ENCODE measurements at places on chromosomes 7 and 10. TPM values are rescaled to one million over a fixed set of nuclear protein-coding genes. Genes with fewer than 3 reads are reported as not detected.
A peak's percentile ranks its signal among the peaks of the same experiment; 100 is the strongest.

GRCh38 chr10:102352066-102352715, 43.3 kb upstream of the NFKB2 start:
- H3K27ac ChIP-seq, result no peak overlapping the region
- peak; percentile 49 for DNase-seq
- peaks cover 4% of the 10 kb centered on the region for H3K4me1 ChIP-seq
- H3K36me3 ChIP-seq, result peaks cover 22% of the 10 kb centered on the region
- no peak overlapping the region for H3K4me3 ChIP-seq

DNA sequence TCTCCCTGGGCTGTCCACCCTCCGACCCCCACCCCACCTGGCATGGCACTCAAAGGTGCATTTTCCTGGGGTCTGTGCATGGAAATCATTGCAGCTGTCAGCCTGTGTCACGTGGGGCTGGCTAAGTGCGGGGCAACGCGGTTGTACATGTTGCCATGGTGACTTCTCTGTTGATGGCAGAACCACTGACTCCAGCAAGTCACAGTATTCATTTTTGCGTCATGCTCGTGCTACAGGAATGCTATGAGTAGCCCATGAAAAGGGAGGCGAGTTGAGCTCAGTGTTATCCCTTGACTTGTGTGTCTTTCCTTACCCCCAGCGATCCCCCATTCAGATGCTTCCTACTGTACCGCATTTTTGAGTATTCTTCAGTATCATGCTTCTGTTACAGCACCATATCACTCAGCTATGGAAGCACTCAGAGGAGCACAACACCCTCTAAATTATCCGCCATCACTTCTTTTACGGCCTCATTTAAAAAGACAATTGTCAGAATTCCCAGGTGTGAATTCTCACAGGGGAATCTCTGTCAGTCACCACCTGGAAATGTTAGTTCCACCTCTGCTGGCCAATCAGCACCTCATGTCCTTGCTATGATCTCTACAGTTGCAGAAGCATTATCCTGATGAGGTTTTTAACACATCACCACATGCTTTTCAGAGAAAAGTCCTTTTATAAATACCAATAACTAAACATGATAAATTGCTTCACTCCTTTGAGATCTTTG, 194.4 kb upstream of the C7orf33 start:
- no peak overlapping the region for H3K27ac ChIP-seq
- no peaks in the 10 kb centered on the region for H3K36me3 ChIP-seq
- no peak for DNase-seq
- no peaks in the 10 kb centered on the region for H3K27me3 ChIP-seq
- no peak overlapping the region for H3K4me3 ChIP-seq

DNA sequence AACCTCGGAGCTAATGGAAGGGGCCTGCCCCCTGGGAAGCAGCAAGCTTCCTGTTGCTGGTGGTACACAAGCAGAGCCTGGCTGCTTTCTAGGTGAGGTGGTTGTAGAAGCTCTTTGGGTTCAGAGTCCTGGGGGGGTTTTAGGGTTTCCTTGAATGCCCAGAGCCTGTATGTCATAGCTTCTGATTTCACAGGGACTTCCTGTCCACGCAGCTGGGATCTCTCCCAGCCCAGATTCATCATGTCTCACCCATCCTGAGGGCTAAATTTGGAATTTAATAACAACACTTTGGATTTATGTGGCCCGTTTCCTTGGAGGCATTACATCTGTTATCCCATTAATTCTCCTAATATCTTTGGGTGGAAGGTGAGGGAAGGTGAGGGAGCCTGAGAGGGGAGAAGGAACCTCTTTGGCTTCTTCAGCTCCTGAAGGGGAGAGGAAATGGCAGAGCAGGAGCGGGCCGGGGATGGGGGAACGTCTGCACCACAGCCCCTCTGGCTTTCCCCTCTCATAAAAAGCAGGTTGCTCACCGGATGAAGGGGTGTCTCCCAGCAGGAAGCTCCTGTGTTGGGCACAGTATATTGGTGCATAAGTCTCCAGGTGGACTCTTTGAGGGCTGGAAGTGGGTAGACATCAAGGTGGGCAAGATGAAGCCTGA, 19.7 kb downstream of the RPS24 start:
- H3K4me3 ChIP-seq, result no peak overlapping the region
- no peaks in the 10 kb centered on the region for H3K36me3 ChIP-seq
- no peaks in the 10 kb centered on the region for H3K4me1 ChIP-seq
- DNase-seq, result no peak
- no peak overlapping the region for H3K27ac ChIP-seq

GRCh38 chr7:75789361-75789924, 17.4 kb upstream of the CCL26 start:
- H3K27me3 ChIP-seq, result no peaks in the 10 kb centered on the region
- no peak for DNase-seq
- no peaks in the 10 kb centered on the region for H3K36me3 ChIP-seq
- H3K4me3 ChIP-seq, result no peak overlapping the region
- no peak overlapping the region for H3K27ac ChIP-seq

DNA sequence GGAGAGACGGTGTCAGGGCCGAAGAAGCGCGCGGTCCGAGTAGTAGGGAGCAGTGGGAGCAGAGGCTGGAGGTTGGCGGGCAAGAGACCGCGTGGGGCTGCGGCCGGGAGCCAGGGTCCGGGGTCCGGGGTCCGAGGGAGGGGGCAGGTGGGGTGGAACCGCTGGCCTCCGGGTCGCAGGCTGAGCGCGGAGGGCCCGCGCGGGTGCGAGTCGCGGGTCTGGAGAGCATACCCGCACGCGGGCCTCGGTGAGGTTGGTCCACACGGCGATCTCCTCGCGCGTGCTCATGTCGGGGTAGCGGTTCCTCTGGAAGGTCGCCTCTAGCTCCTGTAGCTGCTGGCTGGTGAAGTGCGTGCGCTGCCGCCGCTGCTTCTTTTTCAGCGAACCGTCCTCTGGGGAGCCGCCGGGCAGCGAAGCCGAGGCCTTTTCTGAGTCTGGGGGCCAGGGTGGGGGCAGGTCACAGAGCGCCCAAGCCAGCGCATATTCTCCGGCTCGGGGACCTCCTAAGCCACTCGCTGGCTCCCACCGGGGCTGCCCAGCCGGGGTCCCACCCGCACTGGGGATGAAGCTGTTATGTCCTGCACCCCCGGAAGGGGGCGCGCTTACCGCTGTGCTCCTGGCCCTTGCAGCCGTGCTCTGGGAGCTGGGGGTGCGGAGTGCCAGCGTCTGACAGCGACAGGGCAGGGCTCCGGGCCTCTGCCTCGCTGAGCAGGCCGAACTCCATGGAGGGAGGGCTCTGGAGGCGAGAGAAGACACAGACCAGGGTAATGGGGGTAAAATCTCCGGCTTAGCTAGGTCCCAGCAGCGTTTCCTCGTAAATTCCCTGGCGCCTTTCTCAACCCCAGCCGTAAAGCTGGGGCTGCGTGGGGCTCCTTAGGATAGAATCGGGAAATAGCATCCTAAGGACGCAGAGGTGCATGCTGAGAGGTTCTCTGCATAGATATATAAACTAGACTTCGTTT, 5.5 kb downstream of the ELOVL3 start:
- H3K27me3 ChIP-seq, result peaks cover 40% of the 10 kb centered on the region
- no peak overlapping the region for H3K27ac ChIP-seq
- H3K4me1 ChIP-seq, result peaks cover 5% of the 10 kb centered on the region
- peak; percentile 48 for DNase-seq
- H3K36me3 ChIP-seq, result no peaks in the 10 kb centered on the region

DNA sequence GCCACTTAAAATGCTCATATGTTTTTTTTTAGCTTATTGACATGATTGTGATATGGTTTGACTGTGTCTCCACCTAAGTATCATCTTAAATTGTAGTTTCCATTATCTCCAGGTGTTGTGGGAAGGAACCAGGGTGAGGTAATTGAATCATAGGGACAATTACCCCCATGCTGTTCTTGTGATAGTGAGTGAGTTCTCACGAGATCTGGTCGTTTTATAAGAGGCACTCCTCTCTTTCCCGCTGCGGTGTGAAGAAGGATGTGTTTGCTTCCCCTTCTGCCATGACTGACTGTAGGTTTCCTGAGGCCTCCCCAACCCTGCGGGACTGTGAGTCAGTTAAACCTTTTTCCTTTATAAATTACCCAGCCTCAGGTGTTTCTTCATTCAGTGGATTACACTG, 80.5 kb upstream of the ETV1 start:
- H3K4me3 ChIP-seq, result no peak overlapping the region
- H3K36me3 ChIP-seq, result no peaks in the 10 kb centered on the region
- H3K27ac ChIP-seq, result no peak overlapping the region
- H3K4me1 ChIP-seq, result peaks cover 10% of the 10 kb centered on the region

DNA sequence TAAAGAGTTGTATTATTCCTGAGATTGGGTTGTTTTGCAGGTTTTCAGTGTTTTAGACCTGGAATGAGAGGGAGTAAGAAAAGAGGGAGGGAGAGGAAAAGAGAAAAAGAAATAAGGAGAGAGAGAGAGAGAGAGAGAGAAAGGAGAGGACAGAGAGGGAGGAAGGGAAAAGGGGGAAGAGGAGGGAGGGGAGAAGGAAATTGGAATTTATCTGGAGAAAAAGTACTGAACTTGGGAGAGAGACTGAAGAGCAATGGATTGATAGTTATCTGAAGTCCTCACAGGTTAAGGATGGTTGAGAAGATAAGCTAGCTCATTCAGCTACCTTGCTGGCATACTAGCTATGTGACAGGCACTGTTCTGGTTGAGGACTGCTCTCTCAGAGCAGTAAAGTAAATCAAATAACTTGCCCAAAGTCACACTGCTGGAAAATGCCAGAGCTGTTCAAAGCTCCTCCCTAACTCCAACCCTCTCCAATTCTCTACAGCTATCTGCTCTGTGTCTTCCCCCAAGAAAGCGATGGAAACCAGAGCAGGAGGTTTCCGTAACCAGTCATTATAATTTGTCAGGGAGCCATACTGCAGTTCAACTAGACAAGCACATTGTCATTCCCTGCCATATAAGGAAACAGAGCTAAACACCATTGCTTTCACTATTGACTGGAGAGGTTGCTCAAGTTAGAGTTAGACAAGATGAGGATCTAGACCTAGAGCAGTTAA, 10.7 kb downstream of the CALD1 start:
- DNase-seq, result peak; percentile 50
- no peaks in the 10 kb centered on the region for H3K27me3 ChIP-seq

DNA sequence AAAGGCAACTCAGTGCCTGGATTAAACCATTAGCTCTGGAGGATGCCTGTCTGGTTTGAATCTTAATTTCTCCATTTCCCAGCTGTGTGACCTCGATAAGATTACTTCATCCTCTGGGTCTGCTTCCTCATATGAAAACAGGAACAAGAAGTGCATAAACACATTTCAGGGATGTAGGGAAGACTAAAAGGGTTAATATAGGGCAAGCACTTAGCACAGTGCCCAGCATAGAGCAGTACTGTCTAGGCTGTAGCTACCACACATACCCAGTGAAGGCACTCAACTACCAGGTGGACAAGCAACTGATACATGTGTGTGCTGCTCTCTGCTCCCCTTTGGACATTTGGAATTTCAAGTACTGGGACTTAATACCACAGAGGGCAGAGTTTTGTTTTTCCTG, 85.4 kb downstream of the KCNMA1 start:
- no peaks in the 10 kb centered on the region for H3K4me1 ChIP-seq
- H3K27me3 ChIP-seq, result no peaks in the 10 kb centered on the region
- DNase-seq, result no peak
- H3K4me3 ChIP-seq, result no peak overlapping the region
- H3K36me3 ChIP-seq, result no peaks in the 10 kb centered on the region

DNA sequence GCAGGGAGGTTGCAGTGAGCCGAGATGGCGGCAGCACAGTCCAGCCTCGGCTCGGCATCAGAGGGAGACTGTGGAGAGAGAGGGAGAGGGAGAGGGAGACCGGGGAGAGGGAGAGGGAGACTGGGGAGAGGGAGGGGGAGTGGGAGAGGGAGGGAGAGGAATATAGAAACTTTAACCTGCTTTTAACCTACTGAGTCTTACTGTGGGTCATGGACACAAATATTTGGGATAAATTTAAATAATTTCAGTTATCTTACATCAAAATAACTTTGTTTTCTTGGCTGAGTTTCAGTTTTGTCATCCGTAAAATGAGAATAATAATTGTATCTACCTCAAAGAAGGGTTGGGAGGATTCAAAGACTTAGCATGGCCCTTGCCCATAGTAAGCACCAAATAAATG, 319.8 kb downstream of the LRMDA start:
- H3K27me3 ChIP-seq, result no peaks in the 10 kb centered on the region
- H3K4me3 ChIP-seq, result no peak overlapping the region
- H3K27ac ChIP-seq, result no peak overlapping the region
- no peaks in the 10 kb centered on the region for H3K36me3 ChIP-seq
- no peaks in the 10 kb centered on the region for H3K4me1 ChIP-seq

GRCh38 chr7:91082038-91082437, 182.2 kb upstream of the FZD1 start:
- H3K4me1 ChIP-seq, result peaks cover 40% of the 10 kb centered on the region
- no peak for DNase-seq
- no peak overlapping the region for H3K4me3 ChIP-seq
- H3K27ac ChIP-seq, result peak overlapping the region; percentile 23

DNA sequence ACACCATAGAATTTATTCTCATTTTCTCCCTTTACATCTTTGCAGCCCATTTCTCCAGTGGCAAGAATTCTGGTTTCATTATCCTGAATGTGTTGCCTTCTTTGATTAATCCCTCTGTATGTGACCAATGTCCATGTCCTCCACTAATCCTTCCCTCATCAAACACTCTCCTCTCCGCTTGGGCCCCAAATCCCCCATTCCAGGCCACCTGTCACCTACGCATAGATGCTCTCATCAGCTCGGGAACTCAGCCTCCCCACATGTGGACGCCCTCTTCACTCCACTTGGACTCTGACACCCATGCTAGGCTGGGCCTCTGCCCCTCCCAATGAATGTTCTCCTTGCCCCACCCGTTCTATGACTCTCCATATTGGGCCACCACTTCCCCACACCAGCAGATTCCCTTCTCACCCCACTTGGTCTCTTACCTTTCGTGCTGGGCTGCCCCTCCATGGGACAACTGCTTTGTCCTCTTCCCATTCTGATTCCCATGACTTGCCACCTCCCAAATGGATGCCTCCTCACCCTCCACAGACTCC, 18.7 kb upstream of the RBM20 start:
- DNase-seq, result no peak
- no peaks in the 10 kb centered on the region for H3K27me3 ChIP-seq
- H3K27ac ChIP-seq, result no peak overlapping the region

GRCh38 chr10:86003201-86003621, 363.4 kb downstream of the GRID1 start:
- no peak overlapping the region for H3K4me3 ChIP-seq
- H3K27ac ChIP-seq, result peak overlapping the region; percentile 37
- no peaks in the 10 kb centered on the region for H3K36me3 ChIP-seq
- no peaks in the 10 kb centered on the region for H3K27me3 ChIP-seq
- H3K4me1 ChIP-seq, result no peaks in the 10 kb centered on the region

GRCh38 chr7:17207220-17207619, 91.2 kb upstream of the AHR start:
- H3K4me1 ChIP-seq, result no peaks in the 10 kb centered on the region
- H3K4me3 ChIP-seq, result no peak overlapping the region
- no peak overlapping the region for H3K27ac ChIP-seq
- H3K27me3 ChIP-seq, result no peaks in the 10 kb centered on the region
- no peak for DNase-seq
- no peaks in the 10 kb centered on the region for H3K36me3 ChIP-seq

The BTRC gene
- 53.5 TPM for total RNA-seq

The ADAMTS14 gene
- total RNA-seq, result 0.57 TPM

The MYL10 gene
- not detected for total RNA-seq

The TMEM236 gene
- total RNA-seq, result 0.09 TPM

The SRRM3 gene
- total RNA-seq, result 3.9 TPM

All from heart left ventricle (tissue), 16 donors.